ENCODE measurements at places on chromosomes 16 and 17. TPM values are rescaled to one million over a fixed set of nuclear protein-coding genes. Genes with fewer than 3 reads are reported as not detected.

GRCh38 chr17:61209525-61209924 is 190.1 kb upstream of the TBX2 start:
- no peak overlapping the region for H3K4me3 ChIP-seq
- peaks cover 11% of the 10 kb centered on the region for H3K4me1 ChIP-seq
- H3K27me3 ChIP-seq, result no peaks in the 10 kb centered on the region
- no peak overlapping the region for H3K27ac ChIP-seq
- no peaks in the 10 kb centered on the region for H3K36me3 ChIP-seq
- no peak for DNase-seq

DNA sequence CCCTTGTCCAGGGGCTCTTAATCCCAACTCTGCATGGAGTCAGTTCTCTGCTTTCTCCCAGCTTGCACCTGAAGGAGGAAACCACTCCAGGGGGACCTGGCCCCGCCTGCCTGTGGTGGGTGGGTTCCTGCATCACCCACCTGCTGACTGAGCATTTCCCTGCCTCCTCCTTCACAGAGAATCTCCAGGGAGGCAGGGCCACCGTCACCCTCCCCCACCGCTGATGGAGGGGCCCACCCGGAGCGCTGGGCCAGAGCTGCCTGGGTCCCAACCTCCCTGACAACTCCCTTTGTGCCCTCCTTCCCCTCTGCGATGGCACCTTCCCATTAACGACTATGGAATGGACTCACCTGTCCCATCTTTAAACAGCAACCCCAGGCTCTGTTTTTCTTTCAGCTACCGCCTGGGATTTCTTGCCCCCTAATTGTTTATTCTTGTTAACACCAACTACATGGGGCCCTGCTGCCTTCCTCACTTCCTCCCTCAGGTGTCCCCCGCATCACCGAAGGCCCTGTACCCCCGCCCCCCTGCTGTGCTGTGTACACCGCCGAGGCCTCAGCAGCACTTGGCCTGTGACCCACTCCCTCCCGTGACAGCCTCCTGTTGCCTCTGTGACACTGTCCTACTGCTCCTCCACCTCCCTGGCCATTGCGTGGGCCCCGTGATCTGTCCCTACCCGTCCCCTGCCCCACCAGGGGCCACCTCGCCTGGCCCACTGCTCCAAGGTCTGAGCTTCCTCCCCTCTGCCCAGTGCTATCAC is 842 bp upstream of the TEDC2 start:
- no peaks in the 10 kb centered on the region for H3K36me3 ChIP-seq
- H3K4me3 ChIP-seq, result no peak overlapping the region
- H3K27ac ChIP-seq, result no peak overlapping the region
- DNase-seq, result no peak

GRCh38 chr16:85193115-85193493 is 80.8 kb upstream of the CIBAR2 start:
- no peaks in the 10 kb centered on the region for H3K27me3 ChIP-seq
- no peak overlapping the region for H3K4me3 ChIP-seq
- DNase-seq, result no peak
- H3K4me1 ChIP-seq, result peaks cover 42% of the 10 kb centered on the region
- no peaks in the 10 kb centered on the region for H3K36me3 ChIP-seq

GRCh38 chr17:58475985-58476384 is 12.2 kb downstream of the HSF5 start:
- no peak for DNase-seq
- H3K4me3 ChIP-seq, result no peak overlapping the region
- no peak overlapping the region for H3K27ac ChIP-seq
- H3K36me3 ChIP-seq, result no peaks in the 10 kb centered on the region
- H3K27me3 ChIP-seq, result no peaks in the 10 kb centered on the region

- H3K27ac ChIP-seq, result no peak overlapping the region
- no peak overlapping the region for H3K4me3 ChIP-seq
- DNase-seq, result no peak
- no peaks in the 10 kb centered on the region for H3K36me3 ChIP-seq
- no peaks in the 10 kb centered on the region for H3K27me3 ChIP-seq
Measured at GRCh38 chr16:9955677-9956076, 226.6 kb downstream of the GRIN2A start.

DNA sequence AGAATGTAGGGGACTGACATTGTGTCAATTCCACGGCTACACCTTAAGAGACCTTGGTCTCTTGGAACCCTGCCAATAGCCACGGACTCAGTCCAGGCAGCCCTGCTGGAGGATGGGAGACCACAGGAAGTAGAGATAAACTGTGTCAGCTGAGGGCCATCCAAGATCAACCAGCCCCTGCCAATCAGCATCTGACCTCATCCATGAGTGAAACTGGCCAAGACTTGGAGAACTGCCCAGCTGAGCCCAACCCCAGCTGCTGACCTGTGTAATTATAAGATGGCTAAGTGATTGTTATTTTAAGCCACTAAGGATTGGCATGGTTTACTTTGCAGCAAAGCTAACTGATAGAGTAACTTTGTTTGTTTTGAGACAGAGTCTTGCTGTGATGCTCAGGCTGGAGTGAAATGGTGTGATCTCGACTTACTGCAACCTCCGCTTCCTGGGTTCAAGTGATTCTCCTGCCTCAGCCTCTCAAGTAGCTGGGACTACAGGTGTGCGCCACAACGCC is 13.3 kb upstream of the YWHAE start:
- peaks cover 14% of the 10 kb centered on the region for H3K4me1 ChIP-seq

GRCh38 chr16:85492295-85492864 is 120.7 kb upstream of the GSE1 start:
- DNase-seq, result no peak
- peaks cover 29% of the 10 kb centered on the region for H3K4me1 ChIP-seq
- no peaks in the 10 kb centered on the region for H3K27me3 ChIP-seq
- no peak overlapping the region for H3K4me3 ChIP-seq
- no peaks in the 10 kb centered on the region for H3K36me3 ChIP-seq
- peak overlapping the region; percentile 80 for H3K27ac ChIP-seq

DNA sequence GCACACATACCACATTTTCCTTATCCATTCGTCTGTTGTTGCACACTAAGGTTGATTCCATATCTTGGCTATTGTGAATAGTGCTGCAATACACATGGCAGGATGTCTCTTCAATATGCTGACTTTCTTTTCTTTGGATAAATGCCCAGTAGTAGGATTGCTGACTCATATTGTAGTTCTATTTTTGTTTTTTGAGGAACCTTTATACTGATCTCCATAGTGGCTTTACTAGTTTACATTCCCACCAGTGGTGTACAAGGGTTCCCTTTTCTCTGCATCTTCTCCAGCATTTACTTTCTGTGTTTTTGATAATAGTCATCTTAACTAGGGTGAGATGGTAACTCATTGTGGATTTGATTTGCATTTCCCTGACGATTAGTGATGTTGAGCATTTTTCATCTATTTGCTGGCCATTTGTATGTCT is 118.1 kb downstream of the STXBP4 start:
- H3K4me1 ChIP-seq, result no peaks in the 10 kb centered on the region
- H3K4me3 ChIP-seq, result no peak overlapping the region
- DNase-seq, result no peak
- H3K27me3 ChIP-seq, result no peaks in the 10 kb centered on the region
- no peak overlapping the region for H3K27ac ChIP-seq
- H3K36me3 ChIP-seq, result no peaks in the 10 kb centered on the region

GRCh38 chr16:55734665-55735064 is 78.9 kb downstream of the SLC6A2 start:
- H3K36me3 ChIP-seq, result no peaks in the 10 kb centered on the region
- no peak overlapping the region for H3K27ac ChIP-seq
- DNase-seq, result no peak
- no peaks in the 10 kb centered on the region for H3K4me1 ChIP-seq
- no peak overlapping the region for H3K4me3 ChIP-seq

DNA sequence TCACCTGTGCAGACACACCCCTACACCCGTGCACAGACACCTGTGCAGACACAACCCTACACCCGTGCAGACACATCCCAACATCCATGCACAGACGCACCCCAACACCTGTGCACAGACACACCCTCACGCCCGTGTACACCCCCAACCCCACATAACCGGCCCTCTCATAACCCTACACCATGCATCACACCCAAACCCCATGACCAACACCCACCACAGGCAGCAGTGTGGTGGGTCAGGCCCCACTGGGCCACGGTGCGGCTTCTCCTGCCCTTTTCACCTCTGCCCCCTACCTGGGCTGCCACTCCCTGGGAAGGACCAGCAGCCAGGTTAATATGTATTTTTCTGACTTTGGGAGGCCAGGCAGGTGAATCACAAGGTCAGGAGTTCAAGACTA is 4.2 kb upstream of the SLC16A3 start:
- no peak overlapping the region for H3K27ac ChIP-seq
- H3K4me1 ChIP-seq, result no peaks in the 10 kb centered on the region
- no peaks in the 10 kb centered on the region for H3K27me3 ChIP-seq
- H3K36me3 ChIP-seq, result no peaks in the 10 kb centered on the region

- no peaks in the 10 kb centered on the region for H3K36me3 ChIP-seq
- no peaks in the 10 kb centered on the region for H3K27me3 ChIP-seq
- DNase-seq, result no peak
- no peak overlapping the region for H3K27ac ChIP-seq
Measured at GRCh38 chr17:78219396-78220150, 5.5 kb downstream of the BIRC5 start.

DNA sequence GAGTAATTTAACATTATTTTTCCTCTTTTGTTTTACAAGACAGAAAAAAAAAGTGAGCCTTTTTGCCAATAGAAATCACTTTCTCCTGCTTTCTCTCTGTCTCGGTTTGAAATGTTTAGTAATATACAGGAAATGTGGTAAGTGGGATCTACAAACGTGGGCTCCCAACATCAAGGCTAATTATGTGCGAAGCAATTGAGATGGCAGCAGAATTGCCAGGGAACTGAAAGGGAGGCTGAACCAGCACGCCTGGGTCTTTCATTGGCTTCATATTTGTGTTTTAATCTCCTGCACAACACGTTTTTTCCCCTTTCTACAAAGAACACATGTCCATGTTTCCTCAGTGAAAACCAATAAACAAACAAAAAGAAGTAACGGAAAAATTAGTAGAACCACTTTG is 743.9 kb upstream of the SOX9 start:
- no peak overlapping the region for H3K27ac ChIP-seq
- no peaks in the 10 kb centered on the region for H3K27me3 ChIP-seq
- no peaks in the 10 kb centered on the region for H3K36me3 ChIP-seq

- peaks cover 9% of the 10 kb centered on the region for H3K4me1 ChIP-seq
- H3K36me3 ChIP-seq, result no peaks in the 10 kb centered on the region
- DNase-seq, result no peak
- no peaks in the 10 kb centered on the region for H3K27me3 ChIP-seq
Measured at GRCh38 chr16:3791701-3792100, 74.4 kb upstream of the TRAP1 start.

DNA sequence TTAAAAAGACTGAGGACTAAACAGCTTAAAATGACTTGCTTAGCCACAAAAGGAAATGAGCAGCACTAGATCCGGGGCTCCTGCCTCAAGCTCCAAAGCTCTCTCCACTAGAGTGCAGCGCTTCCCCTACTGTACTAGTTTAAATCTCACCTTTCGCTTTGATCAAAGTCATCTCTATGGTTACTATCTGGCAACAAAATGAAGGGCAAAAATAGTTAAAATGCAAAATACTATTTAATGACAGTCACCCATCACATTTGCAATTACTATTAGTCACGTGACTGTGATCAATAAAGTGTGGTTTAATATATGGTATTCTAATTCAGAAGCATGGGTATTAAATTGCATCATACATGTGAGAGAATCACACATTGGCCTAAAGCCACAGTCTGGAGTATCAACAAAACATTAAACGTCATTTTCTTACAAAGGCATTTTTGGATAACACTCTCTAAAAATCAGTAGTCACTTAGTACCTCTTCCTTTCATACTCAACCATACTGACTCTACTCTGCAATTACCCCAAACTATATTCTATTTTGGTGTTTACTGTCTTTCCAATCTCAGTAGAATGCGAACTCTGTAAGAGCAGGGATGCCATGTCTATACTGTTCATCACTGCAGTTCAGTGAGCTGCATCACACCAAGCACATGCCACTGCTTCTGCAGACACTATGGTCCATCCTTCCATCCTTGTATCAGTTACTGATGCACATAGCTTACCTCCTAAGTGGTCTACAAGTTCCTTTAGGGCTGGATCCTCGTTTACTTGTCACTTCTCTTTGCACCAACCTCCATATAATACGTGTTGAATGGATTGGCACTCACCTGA is 6.2 kb downstream of the PSMD12 start:
- no peak overlapping the region for H3K4me3 ChIP-seq
- no peak for DNase-seq
- peak overlapping the region; percentile 6 for H3K27ac ChIP-seq
- no peaks in the 10 kb centered on the region for H3K27me3 ChIP-seq

- peaks cover 52% of the 10 kb centered on the region for H3K4me1 ChIP-seq
- no peaks in the 10 kb centered on the region for H3K36me3 ChIP-seq
- H3K27me3 ChIP-seq, result no peaks in the 10 kb centered on the region
Measured at GRCh38 chr17:8289103-8289397, 580 bp downstream of the RANGRF start.

GRCh38 chr16:51151435-51151960 is 428 bp upstream of the SALL1 start:
- peaks cover 55% of the 10 kb centered on the region for H3K27me3 ChIP-seq
- H3K4me1 ChIP-seq, result peaks cover 42% of the 10 kb centered on the region
- peak overlapping the region; percentile 53 for H3K27ac ChIP-seq
- H3K36me3 ChIP-seq, result no peaks in the 10 kb centered on the region
- DNase-seq, result peak; percentile 51
- peak overlapping the region; percentile 22 for H3K4me3 ChIP-seq

GRCh38 chr16:86392436-86393152 is 117.7 kb upstream of the FOXF1 start:
- H3K4me1 ChIP-seq, result no peaks in the 10 kb centered on the region
- no peak overlapping the region for H3K27ac ChIP-seq
- no peaks in the 10 kb centered on the region for H3K36me3 ChIP-seq
- peaks cover 5% of the 10 kb centered on the region for H3K27me3 ChIP-seq
- H3K4me3 ChIP-seq, result no peak overlapping the region
- no peak for DNase-seq

Gene RASD1
- 58.0 TPM for total RNA-seq

Gene KRTAP2-1
- not detected for total RNA-seq

Gene GLOD4
- total RNA-seq, result 30.9 TPM

Gene KRTAP16-1
- total RNA-seq, result not detected

Gene NXN
- total RNA-seq, result 24.4 TPM

Gene TK2
- 23.1 TPM for total RNA-seq

Gene SEC14L5
- not detected for total RNA-seq

Gene MFSD6L
- total RNA-seq, result 3.9 TPM

Gene GP1BA
- not detected for total RNA-seq

Gene MT1E
- 679 TPM for total RNA-seq

Gene TBKBP1
- 8.0 TPM for total RNA-seq

Gene SGCA
- 1.3 TPM for total RNA-seq

Measured in body of pancreas (tissue), 4 donors.